Stimulated activated CD4-positive, alpha-beta T cell treated with anti-CD3 and anti-CD28 coated beads, Interleukin-1b, Interleukin-23, amount 100 ng/mL, for 24 hours (primary cell): ENCODE measurements at places on chromosomes 11 and 22.

GRCh38 chr11:78832226-78832947 lies 257.7 kb upstream of the NARS2 start:
- no peak for DNase-seq

GRCh38 chr11:93392867-93393266 lies 62.3 kb downstream of the DEUP1 start:
- DNase-seq, result no peak

DNA sequence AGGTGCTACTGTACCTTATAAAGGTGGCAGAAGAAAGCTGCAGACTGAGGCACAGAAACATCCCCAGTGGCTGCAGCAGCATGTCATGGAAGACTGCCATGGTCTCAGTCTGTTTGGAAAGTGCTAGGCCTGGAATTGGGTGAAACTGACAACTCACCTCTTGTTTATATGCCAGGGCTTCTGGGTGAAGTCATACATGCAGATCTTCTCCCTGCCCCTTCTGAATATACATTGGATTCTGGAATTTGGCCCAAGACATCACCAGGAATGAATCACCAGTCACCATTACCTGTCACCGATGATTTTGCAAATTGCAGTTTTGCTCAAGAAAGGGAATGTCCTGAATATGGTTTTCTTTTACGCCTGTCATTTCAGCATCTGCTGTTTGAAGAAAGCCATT lies at the start of gene PLET1:
TSS of gene PLET1 (minus strand) at position 371 of the 400 bp plus-strand sequence. CDS start at position 100, 271 bp downstream.
- no peak for DNase-seq

GRCh38 chr22:45891021-45891421 lies 85.9 kb downstream of the WNT7B start:
- no peak for DNase-seq
